ENCODE measurements at places on chromosomes 5 and 9. TPM values are rescaled to one million over a fixed set of nuclear protein-coding genes. Genes with fewer than 3 reads are reported as not detected.

The PCDHGA8 gene
- 2.6 TPM for total RNA-seq

The LRRC14B gene
- 0.33 TPM for total RNA-seq

The SLC24A2 gene
- not detected for total RNA-seq

The MOB3B gene
- total RNA-seq, result 19.3 TPM

The PCDHA9 gene
- 0.66 TPM for total RNA-seq

The SURF6 gene
- 12.8 TPM for total RNA-seq

The CCNO gene
- total RNA-seq, result 0.32 TPM

The FLT4 gene
- total RNA-seq, result 35.7 TPM

The GOLM1 gene
- total RNA-seq, result 17.1 TPM

The PRRT1B gene
- 0.33 TPM for total RNA-seq

The DIRAS2 gene
- total RNA-seq, result 1.2 TPM

The SLC1A3 gene
- total RNA-seq, result 29.8 TPM

The GGTA1 gene
- 29.6 TPM for total RNA-seq

The CCNB1 gene
- 9.4 TPM for total RNA-seq

The SPARC gene
- total RNA-seq, result 220 TPM

The ABO gene
- 1.1 TPM for total RNA-seq

The FAM78A gene
- total RNA-seq, result 2.5 TPM

The LHX3 gene
- total RNA-seq, result not detected

The ESM1 gene
- not detected for total RNA-seq

The EQTN gene
- total RNA-seq, result not detected

The SPATA31C1 gene
- not detected for total RNA-seq

The SIT1 gene
- total RNA-seq, result 1.2 TPM

The GIN1 gene
- total RNA-seq, result 3.4 TPM

The PCYOX1L gene
- total RNA-seq, result 6.6 TPM

The RNF208 gene
- 1.8 TPM for total RNA-seq

The HMGCS1 gene
- total RNA-seq, result 26.5 TPM

The SLC25A46 gene
- total RNA-seq, result 56.9 TPM

The WNT8A gene
- not detected for total RNA-seq

The OR1Q1 gene
- not detected for total RNA-seq

The LCN2 gene
- total RNA-seq, result not detected

The ERAP2 gene
- 12.8 TPM for total RNA-seq

The SLC25A2 gene
- total RNA-seq, result 0.64 TPM

The PAEP gene
- not detected for total RNA-seq

The SLC6A18 gene
- not detected for total RNA-seq

The OXCT1 gene
- 49.4 TPM for total RNA-seq

The PRRC1 gene
- 59.1 TPM for total RNA-seq

The SLC9A3 gene
- total RNA-seq, result 1.1 TPM

The GABRB2 gene
- total RNA-seq, result 2.5 TPM

The SSBP2 gene
- total RNA-seq, result 65.5 TPM

The FCN2 gene
- 0.73 TPM for total RNA-seq

The F2RL2 gene
- 2.9 TPM for total RNA-seq

The PPIP5K2 gene
- total RNA-seq, result 69.1 TPM

The CDH6 gene
- total RNA-seq, result 3.9 TPM

The DMGDH gene
- 1.5 TPM for total RNA-seq

The PALM2AKAP2 gene
- 8.8 TPM for total RNA-seq

The PDE8B gene
- total RNA-seq, result 8.6 TPM

The AGXT2 gene
- total RNA-seq, result not detected

The MUSK gene
- 0.32 TPM for total RNA-seq

The PCDHGC5 gene
- 3.3 TPM for total RNA-seq

The MEIKIN gene
- not detected for total RNA-seq

The STC2 gene
- total RNA-seq, result 347 TPM

The RETREG1 gene
- 27.1 TPM for total RNA-seq

The TAF1L gene
- not detected for total RNA-seq

The ARL10 gene
- 5.6 TPM for total RNA-seq

The SH2D3C gene
- 6.9 TPM for total RNA-seq

The GPX3 gene
- 2,830 TPM for total RNA-seq

The PDZD2 gene
- 17.7 TPM for total RNA-seq
